ENCODE measurements at places on chromosomes 5 and 9. TPM values are rescaled to one million over a fixed set of nuclear protein-coding genes. Genes with fewer than 3 reads are reported as not detected.

The SAPCD2 gene
- 0.86 TPM for polyA plus RNA-seq

The IRX2 gene
- 6.1 TPM for polyA plus RNA-seq

The SARDH gene
- 0.30 TPM for polyA plus RNA-seq

The FGF18 gene
- polyA plus RNA-seq = 0.09 TPM

The SH3RF2 gene
- polyA plus RNA-seq = 0.37 TPM

The ABL1 gene
- 22.9 TPM for polyA plus RNA-seq

The TNC gene
- 168 TPM for polyA plus RNA-seq

The KCNT1 gene
- not detected for polyA plus RNA-seq

The CAST gene
- 188 TPM for polyA plus RNA-seq

The PPP1R26 gene
- polyA plus RNA-seq = 3.4 TPM

The EQTN gene
- not detected for polyA plus RNA-seq

The STPG3 gene
- polyA plus RNA-seq = not detected

The HTR1A gene
- not detected for polyA plus RNA-seq

The ZNG1A gene
- polyA plus RNA-seq = 78.9 TPM

The DNAJC18 gene
- polyA plus RNA-seq = 20.8 TPM

The PCA3 gene
- polyA plus RNA-seq = not detected

The EFNA5 gene
- 0.64 TPM for polyA plus RNA-seq

The IFNA21 gene
- not detected for polyA plus RNA-seq

The CEL gene
- polyA plus RNA-seq = 0.13 TPM

The PLPP7 gene
- 0.67 TPM for polyA plus RNA-seq

The ZDHHC11 gene
- 0.26 TPM for polyA plus RNA-seq

The SHISAL2B gene
- not detected for polyA plus RNA-seq

The SGCD gene
- polyA plus RNA-seq = 71.2 TPM

The KLF9 gene
- polyA plus RNA-seq = 2.6 TPM

The FOXI1 gene
- not detected for polyA plus RNA-seq

The FOXD4L6 gene
- polyA plus RNA-seq = not detected

The SLC45A2 gene
- polyA plus RNA-seq = not detected

The CCL27 gene
- polyA plus RNA-seq = 0.50 TPM

The CTNNAL1 gene
- polyA plus RNA-seq = 111 TPM

The TMEM252 gene
- polyA plus RNA-seq = not detected

The TLN1 gene
- 198 TPM for polyA plus RNA-seq

The CCDC112 gene
- polyA plus RNA-seq = 5.5 TPM

The PDGFRB gene
- polyA plus RNA-seq = 155 TPM

The BSPRY gene
- polyA plus RNA-seq = not detected

The ZNF367 gene
- 2.1 TPM for polyA plus RNA-seq

The SCAI gene
- 3.0 TPM for polyA plus RNA-seq

The BNC2 gene
- polyA plus RNA-seq = 15.1 TPM

The TUSC1 gene
- polyA plus RNA-seq = 12.7 TPM

The CDKN2B-AS1 gene
- polyA plus RNA-seq = 0.61 TPM

The ARHGEF39 gene
- 1.6 TPM for polyA plus RNA-seq

Data from GM23248 (cell line).